Sigmoid colon (tissue), 7 donors: ENCODE measurements at places on chromosomes 11 and 22.

- no peak for DNase-seq
Observed at GRCh38 chr22:50260434-50260800, 1.1 kb downstream of the MAPK12 start.

DNA sequence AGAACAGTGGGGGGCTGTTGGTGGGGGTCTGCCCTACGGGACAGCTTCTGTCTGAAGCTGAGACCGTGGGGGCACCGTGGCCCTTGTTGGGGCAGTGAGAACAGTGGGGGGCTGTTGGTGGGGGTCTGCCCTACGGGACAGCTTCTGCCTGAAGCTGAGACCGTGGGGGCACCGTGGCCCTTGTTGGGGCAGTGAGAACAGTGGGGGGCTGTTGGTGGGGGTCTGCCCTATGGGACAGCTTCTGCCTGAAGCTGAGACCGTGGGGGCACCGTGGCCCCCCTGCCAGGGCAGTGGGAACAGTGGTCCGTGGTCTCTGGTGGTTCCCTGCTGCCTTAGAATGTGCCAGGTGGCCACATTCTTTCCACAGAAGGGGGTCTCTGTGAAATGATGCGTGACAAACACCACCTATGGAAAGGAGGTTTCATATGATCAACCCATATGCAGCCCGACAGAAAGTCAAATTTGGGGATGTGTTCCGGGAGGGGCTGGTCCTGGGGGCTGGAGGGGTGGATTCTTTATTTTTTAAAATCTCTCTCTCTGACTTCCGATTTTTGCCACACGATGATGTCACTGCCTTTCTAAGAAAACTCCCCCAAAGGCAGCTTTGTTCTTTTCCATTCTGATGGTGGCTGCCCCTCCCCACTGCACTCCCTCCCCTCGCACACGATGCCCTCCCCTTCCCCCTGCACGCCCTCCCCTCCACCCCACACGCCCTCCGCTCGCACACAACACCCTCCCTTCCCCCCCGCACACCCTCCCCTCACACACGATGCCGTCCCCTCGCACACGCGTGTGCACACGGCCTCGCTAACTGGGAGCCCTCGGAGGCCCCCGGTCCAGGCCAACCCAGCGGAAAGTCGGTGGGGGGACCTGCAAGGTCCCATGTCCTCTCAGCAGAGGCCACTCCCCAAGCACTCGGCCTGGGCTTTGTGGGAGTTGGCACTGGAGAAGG is 1186.5 kb downstream of the BRD1 start:
- no peak for DNase-seq

DNA sequence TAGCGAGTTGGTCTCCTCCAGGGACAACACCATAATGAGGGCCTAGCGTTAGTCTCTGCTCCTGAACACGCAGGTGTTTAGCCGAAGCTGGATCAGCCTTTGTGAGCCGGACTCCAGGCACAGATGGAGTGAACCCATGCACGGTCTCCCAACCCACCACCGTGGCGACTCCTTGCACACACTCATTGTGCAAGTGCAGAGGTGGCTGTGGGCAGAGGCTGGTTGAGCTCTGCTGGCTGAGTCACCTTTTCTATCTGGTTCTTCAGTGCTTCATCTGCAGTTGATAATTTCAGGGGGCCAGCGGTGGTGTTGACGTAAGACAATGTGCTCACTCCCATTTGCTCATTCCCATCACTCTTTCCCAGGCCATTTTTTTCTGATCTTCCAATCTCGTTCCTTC is 72.1 kb upstream of the SLC22A12 start:
- DNase-seq = no peak

DNA sequence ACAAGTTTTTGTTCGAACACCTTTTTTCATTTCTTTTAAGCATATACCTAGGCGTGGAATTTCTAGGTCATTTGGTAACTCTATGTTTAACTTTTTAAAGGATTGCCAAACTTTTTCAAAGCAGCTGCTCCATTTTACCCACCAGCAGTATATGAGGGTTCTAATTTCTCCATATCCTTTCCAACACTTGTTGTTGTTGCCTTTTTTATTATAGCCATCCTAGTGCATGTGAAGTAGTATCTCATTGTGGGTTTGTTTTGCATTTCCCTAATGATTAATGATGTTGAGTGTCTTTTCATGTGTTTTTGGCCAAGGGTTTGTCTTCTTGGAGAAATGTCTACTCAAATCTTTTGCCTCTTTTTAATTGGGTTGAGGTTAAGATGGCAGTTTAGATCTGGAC is 24.5 kb downstream of the CSTPP1 start:
- DNase-seq = no peak

DNA sequence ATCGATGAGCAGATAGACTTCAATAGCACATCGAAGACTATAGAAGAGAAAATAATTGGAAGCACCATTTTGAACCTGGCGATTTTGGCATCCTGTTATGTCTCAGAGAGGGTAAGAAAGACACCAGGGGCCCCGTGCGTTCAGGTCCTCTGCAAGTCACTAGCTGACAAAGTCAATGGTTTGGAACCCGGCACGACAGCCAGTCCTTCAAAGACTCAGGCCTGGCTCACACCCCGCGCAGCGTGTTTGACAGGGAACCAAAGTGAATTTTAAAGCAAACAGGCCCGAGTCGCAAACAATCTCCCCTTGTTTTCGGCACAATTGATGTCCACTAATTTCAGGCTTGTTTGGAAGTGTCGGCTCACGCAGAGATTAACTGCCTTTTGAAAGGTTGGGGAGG is 716.6 kb downstream of the BRD1 start:
- peak; percentile 35 for DNase-seq

DNA sequence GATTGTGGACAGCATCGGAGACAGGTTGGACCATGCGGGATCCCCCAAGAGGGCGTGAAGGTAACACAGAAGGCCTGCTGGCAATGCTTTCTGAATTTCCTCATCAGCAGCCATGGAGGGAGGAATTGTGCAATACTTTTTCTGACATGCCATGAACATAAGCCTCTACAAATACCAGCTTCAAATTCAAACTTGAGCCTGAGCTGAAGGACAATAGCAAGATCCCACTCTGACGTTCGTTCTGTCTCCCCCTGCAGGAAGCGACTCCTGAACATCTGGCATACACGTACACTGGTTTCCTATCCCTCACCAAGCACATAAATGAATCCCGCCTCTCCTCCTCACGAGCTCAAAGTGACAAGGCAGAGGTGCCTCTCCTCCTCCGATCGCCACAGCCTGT is 312.2 kb downstream of the BRD1 start:
- DNase-seq = no peak

DNA sequence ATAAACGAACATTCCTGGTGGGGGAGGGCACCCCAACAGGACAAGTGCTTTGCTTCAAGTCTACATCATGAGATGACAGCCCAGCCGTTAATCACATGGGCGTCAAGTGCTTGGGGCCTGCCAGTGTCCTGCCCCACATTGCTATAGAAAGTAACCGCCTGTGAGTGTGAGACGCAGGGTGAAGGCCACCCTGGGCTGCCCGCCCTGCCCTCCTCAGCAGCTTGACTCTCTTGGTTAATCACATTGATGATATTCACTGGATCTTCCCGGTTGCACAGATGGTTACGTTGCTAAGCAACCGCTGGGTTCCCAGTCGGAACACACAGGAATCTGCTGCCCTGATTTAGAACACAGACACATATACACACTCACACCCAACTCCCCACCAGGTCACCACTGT is 79.3 kb downstream of the CTTN start:
- DNase-seq = no peak
